Mesendoderm (in vitro differentiated cells): ENCODE measurements at places on chromosomes 1 and 21.

GRCh38 chr21:29104239-29104708 lies 26.2 kb upstream of the MAP3K7CL start:
- H3K4me3 ChIP-seq = no peak overlapping the region
- no peaks in the 10 kb centered on the region for H3K27me3 ChIP-seq
- no peaks in the 10 kb centered on the region for H3K36me3 ChIP-seq
- H3K4me1 ChIP-seq = no peaks in the 10 kb centered on the region

- H3K4me1 ChIP-seq = peaks cover 4% of the 10 kb centered on the region
- DNase-seq = no peak
- no peak overlapping the region for H3K27ac ChIP-seq
- no peaks in the 10 kb centered on the region for H3K27me3 ChIP-seq
- H3K36me3 ChIP-seq = no peaks in the 10 kb centered on the region
Observed at GRCh38 chr1:153474347-153474746, 13.9 kb upstream of the S100A7 start.

GRCh38 chr21:45329261-45330074 lies 41.8 kb upstream of the POFUT2 start:
- H3K4me1 ChIP-seq = peaks cover 10% of the 10 kb centered on the region
- H3K27ac ChIP-seq = peak overlapping the region; percentile 71
- no peak overlapping the region for H3K4me3 ChIP-seq
- H3K36me3 ChIP-seq = no peaks in the 10 kb centered on the region
- peak; percentile 66 for DNase-seq

DNA sequence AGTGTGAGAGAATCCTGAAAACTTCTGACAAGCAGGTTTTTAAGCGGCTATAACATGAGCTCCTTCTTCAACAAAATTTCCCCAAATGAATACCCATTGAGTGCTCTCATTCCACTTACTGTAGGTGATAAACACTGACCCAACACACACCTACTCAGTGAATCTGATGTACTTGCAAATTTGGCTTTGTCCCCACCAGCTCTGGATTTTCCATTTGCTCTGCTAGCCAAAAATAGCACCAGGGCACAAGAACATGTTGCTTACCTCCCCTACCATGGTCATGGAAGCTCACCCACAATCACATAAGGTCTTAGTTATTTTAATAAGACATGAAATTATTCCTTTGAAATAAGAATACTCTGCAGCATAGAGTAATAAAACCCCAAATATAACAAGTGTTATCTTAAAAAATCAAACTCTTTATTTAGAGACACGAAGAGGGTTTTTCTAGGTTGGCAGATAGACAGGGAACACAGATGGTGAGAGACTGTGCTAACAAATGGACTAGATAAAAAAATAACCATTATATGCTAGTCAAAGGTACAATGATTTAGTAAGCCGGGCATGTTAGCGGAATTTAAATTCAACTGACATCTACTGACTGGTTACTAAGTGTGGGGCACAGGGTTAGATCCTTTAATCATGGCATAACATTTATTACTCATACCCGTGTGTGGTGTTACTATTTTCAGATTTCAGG lies 291.9 kb downstream of the KCNH1 start:
- H3K36me3 ChIP-seq = no peaks in the 10 kb centered on the region
- DNase-seq = no peak
- no peak overlapping the region for H3K4me3 ChIP-seq
- no peak overlapping the region for H3K27ac ChIP-seq
- no peaks in the 10 kb centered on the region for H3K4me1 ChIP-seq

GRCh38 chr1:54391450-54392209 lies 14.6 kb downstream of the SSBP3 start:
- peaks cover 12% of the 10 kb centered on the region for H3K36me3 ChIP-seq
- no peaks in the 10 kb centered on the region for H3K27me3 ChIP-seq
- no peak overlapping the region for H3K27ac ChIP-seq
- H3K4me3 ChIP-seq = no peak overlapping the region
- no peaks in the 10 kb centered on the region for H3K4me1 ChIP-seq
- DNase-seq = no peak

DNA sequence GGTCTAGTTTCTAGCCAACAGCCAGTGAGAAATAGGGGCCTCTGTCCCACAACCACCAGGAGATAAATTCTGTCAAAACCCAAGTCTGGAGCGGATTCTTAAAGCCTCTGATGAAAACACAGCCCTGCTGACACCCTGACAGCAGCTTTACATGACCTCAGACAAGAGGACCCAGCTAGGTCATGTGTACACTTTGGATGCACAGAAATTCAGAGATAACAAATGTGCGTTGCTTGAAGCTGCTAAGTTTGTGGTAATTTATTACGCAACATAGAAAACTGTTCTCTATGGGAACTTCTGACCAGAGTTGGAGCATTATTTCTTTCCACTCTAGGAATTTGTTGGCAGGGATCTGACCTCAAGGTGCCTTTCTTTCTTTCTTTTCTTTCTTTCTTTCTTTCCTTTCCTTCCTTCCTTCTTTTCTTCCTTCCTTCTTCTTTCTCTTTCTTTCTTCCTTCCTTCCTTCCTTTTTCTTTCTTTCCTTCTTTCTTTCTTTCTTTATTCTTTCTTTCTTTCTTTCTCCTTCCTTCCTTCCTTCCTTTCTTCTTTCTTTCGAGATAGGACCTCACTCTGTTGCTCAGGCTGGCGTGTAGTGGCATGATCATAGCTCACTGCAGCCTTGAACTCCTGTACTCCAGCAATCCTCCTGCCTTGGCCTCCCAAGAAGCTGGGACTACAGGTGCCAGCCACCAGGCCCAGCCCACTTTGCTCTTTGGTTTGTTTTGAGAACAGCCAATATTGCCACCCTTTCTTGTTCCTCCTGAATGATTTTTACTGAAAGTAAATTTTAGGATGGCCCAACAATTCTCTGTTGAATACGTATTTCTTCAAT lies 14.9 kb upstream of the HMGCS2 start:
- no peaks in the 10 kb centered on the region for H3K27me3 ChIP-seq
- H3K4me1 ChIP-seq = no peaks in the 10 kb centered on the region
- no peak for DNase-seq
- H3K27ac ChIP-seq = no peak overlapping the region

GRCh38 chr1:152871731-152872126 lies 6.4 kb upstream of the SMCP start:
- no peaks in the 10 kb centered on the region for H3K36me3 ChIP-seq
- H3K27ac ChIP-seq = no peak overlapping the region
- H3K4me1 ChIP-seq = no peaks in the 10 kb centered on the region
- DNase-seq = no peak

- no peaks in the 10 kb centered on the region for H3K27me3 ChIP-seq
- H3K4me1 ChIP-seq = peaks cover 5% of the 10 kb centered on the region
- H3K4me3 ChIP-seq = no peak overlapping the region
- no peak overlapping the region for H3K27ac ChIP-seq
Observed at GRCh38 chr1:200072636-200073285, 45.3 kb downstream of the NR5A2 start.

GRCh38 chr1:20123722-20124455 lies 4.6 kb upstream of the PLA2G2D start:
- no peaks in the 10 kb centered on the region for H3K27me3 ChIP-seq
- H3K27ac ChIP-seq = no peak overlapping the region
- no peaks in the 10 kb centered on the region for H3K4me1 ChIP-seq
- no peaks in the 10 kb centered on the region for H3K36me3 ChIP-seq

- no peaks in the 10 kb centered on the region for H3K36me3 ChIP-seq
- no peaks in the 10 kb centered on the region for H3K27me3 ChIP-seq
- DNase-seq = no peak
- H3K4me1 ChIP-seq = peaks cover 2% of the 10 kb centered on the region
- no peak overlapping the region for H3K27ac ChIP-seq
Observed at GRCh38 chr1:28102189-28102588, 13.8 kb upstream of the EYA3 start.

- no peaks in the 10 kb centered on the region for H3K27me3 ChIP-seq
- no peak overlapping the region for H3K4me3 ChIP-seq
- no peak for DNase-seq
- H3K27ac ChIP-seq = no peak overlapping the region
- peaks cover 10% of the 10 kb centered on the region for H3K4me1 ChIP-seq
Observed at GRCh38 chr1:223727541-223727940, 15.2 kb downstream of the CAPN2 start.

DNA sequence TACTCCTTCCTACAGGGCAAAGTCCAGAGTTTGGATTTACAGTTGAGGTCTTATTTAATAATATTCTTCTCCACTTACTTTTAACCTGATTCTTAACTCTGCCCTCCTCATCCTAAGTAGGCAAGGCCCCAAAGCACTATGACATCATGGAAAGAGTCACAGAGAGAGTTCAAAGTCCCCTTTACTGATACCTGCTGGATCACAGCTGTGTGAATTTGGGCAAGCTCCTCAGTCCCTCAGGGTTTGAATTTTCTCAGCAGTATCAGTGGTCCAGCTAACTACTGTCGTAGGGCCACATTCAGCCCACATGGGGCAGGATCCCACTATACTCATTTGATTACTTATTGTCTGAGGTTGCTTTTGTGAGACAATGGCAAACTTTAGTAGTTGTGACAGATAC lies 16.0 kb downstream of the TYW3 start:
- no peak overlapping the region for H3K4me3 ChIP-seq
- no peaks in the 10 kb centered on the region for H3K36me3 ChIP-seq
- no peak for DNase-seq

DNA sequence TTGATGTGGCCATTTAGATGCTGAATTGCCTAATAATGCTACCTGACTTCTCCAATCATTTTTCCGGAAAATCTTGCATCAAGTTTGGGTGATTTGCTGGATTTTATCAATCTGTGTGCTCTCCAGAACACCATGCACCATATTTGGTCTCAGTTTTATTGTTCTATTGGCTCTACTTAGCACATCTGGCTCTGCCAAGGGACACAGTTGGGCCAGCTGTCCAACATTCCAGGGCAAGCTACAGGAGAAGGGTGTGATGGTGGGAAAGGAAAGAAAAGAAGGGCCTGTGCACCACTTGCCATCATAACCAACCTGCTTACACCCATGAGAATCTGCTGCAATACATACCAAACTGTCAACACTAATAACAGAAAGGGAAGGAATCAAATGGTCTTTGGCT lies 90.2 kb upstream of the NFIA start:
- H3K4me3 ChIP-seq = no peak overlapping the region
- no peaks in the 10 kb centered on the region for H3K27me3 ChIP-seq

GRCh38 chr21:17462276-17462981 lies 50.4 kb upstream of the CXADR start:
- H3K4me1 ChIP-seq = no peaks in the 10 kb centered on the region
- H3K27ac ChIP-seq = no peak overlapping the region
- no peaks in the 10 kb centered on the region for H3K36me3 ChIP-seq
- H3K4me3 ChIP-seq = no peak overlapping the region
- H3K27me3 ChIP-seq = no peaks in the 10 kb centered on the region
- DNase-seq = no peak

- H3K36me3 ChIP-seq = no peaks in the 10 kb centered on the region
- H3K4me1 ChIP-seq = no peaks in the 10 kb centered on the region
- DNase-seq = no peak
- no peaks in the 10 kb centered on the region for H3K27me3 ChIP-seq
Observed at GRCh38 chr1:33273406-33273805, 17.1 kb downstream of the ZNF362 start.

- H3K4me3 ChIP-seq = no peak overlapping the region
- H3K27ac ChIP-seq = no peak overlapping the region
- H3K27me3 ChIP-seq = no peaks in the 10 kb centered on the region
- H3K4me1 ChIP-seq = no peaks in the 10 kb centered on the region
- no peak for DNase-seq
- no peaks in the 10 kb centered on the region for H3K36me3 ChIP-seq
Observed at GRCh38 chr1:187563191-187563590, 734.4 kb downstream of the PLA2G4A start.

DNA sequence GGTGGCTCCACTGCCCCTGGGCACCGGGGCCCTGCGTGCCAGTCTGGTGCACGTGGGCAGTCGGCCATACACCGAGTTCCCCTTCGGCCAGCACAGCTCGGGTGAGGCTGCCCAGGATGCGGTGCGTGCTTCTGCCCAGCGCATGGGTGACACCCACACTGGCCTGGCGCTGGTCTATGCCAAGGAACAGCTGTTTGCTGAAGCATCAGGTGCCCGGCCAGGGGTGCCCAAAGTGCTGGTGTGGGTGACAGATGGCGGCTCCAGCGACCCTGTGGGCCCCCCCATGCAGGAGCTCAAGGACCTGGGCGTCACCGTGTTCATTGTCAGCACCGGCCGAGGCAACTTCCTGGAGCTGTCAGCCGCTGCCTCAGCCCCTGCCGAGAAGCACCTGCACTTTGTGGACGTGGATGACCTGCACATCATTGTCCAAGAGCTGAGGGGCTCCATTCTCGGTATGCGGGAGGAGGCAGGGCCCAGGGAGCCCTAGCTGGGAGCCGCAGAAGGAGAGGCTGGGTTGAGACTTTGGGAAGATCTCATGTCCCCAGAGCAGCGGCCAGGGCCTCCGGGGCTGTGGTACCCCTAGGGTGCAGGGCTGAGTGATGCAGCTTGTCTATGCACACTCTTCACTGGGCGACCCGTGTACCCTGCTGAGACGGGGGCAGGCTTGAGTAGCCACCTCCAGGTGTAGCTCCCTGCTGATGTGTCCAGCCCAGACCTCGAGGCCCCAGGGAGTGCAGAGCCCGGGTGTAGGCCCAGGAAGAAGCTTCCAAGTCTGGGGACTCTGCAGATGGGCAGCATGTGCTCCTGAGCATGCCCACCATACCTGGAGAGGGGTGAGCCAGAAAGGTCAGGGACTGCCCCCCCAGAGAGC lies 1.8 kb downstream of the VWA1 start:
- peaks cover 10% of the 10 kb centered on the region for H3K4me1 ChIP-seq
- no peak overlapping the region for H3K4me3 ChIP-seq
- H3K27ac ChIP-seq = no peak overlapping the region
- DNase-seq = no peak
- H3K27me3 ChIP-seq = no peaks in the 10 kb centered on the region
- no peaks in the 10 kb centered on the region for H3K36me3 ChIP-seq

DNA sequence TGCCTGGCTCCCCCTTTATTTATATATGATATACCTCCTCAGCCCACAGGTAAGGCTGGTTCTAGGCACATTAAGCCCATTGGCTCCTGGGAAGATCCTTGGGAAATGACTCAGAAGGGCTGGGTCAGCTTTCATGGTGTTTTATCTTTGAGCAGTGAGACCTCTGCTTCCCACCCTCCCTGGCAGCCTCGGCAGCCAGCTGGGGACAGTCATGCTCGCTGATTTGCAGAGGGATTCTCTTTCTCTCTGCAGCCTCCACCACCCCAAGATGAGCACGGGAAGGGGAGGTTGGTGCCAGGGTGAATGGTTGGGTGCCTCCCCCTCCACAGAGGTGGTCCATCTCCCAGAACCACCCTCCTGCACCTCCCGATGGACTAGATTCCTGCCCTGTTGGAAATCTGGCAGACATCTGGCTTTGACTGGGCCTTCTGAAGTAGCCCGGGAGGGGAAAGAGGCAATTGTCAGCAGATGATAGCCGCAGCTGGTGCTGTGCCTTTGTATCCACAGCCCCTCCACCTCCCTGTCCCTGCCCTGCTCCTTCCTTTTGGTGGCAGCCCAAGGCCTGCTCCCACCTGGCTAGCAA lies 24.6 kb downstream of the IER5 start:
- no peak overlapping the region for H3K27ac ChIP-seq
- H3K36me3 ChIP-seq = no peaks in the 10 kb centered on the region
- H3K4me1 ChIP-seq = peaks cover 13% of the 10 kb centered on the region
- no peak overlapping the region for H3K4me3 ChIP-seq

GRCh38 chr1:30311749-30312148 lies 411.6 kb downstream of the MATN1 start:
- no peak overlapping the region for H3K4me3 ChIP-seq
- H3K4me1 ChIP-seq = no peaks in the 10 kb centered on the region
- no peaks in the 10 kb centered on the region for H3K36me3 ChIP-seq
- no peak for DNase-seq
